ENCODE measurements at places on chromosomes 6 and 20.

- no peak for DNase-seq
These were observed 47.2 kb downstream of the TOX2 start for GRCh38 chr20:43961541-43962471.

DNA sequence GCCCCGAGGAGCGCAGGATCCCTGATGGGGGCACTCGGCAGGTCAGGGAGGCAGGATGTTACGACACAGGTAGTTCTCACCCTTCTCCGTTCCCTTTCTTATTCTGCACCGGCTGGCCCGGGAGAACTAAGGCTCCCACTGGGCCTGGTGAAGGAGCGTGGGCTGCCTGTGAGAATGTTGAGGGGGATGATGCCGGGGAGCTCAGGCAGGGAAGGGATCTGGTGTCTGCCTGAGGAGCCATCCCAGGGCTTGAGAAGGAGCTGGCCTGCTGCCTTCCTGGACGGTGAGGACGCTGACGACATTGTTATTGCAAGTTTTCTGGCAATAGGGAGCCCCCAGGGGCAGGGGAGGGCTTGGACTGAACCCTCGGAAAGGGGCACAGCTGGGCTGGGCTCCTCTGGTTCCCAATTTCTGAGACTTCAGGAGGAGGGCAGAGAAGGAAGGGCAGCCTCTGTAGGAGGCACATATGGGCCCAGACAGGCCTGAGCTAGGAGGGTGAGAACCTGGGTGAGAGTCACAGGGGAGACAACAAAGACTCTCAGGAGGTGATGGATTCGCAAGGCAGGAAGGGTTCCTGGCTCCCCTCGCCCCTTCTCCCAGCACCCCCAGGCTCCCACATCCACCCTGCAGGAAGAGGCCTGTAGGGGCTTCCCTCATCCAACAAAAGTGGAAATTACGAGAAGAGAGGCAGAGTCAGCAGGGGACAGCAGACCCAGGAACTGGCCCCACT, 32.8 kb downstream of the CYP21A2 start:
- no peak for DNase-seq

DNA sequence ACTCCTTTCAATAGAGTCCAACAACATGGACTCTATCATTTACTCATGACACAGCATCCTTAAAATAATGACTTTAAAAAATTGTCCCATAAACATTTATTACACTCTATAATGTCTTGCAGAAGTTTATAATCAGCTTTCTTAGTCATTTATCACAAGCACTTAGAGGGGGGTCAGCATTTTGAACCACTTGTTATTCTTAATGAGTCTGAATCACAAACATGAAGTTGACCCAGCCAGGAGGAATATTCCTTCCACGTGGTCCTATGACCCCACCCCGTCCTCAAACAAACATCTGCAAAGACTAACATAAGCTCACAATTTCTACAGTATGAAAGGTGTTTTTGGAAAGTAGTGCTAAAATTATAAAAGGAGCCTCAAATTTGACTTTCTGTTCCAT, 91.1 kb downstream of the MTFR2 start:
- no peak for DNase-seq

- no peak for DNase-seq
These were observed 696.7 kb downstream of the PTPRT start for GRCh38 chr20:42493001-42493400.

- DNase-seq, result no peak
These were observed 10.9 kb upstream of the F13A1 start for GRCh38 chr6:6331393-6331792.

Measured in activated T-helper 1 cell treated with anti-CD3 and anti-CD28 coated beads, Interleukin-2, amount 50 U/mL, for 16 hours (primary cell).